ENCODE measurements at places on chromosomes 1 and 21. TPM values are rescaled to one million over a fixed set of nuclear protein-coding genes. Genes with fewer than 3 reads are reported as not detected.

DNA sequence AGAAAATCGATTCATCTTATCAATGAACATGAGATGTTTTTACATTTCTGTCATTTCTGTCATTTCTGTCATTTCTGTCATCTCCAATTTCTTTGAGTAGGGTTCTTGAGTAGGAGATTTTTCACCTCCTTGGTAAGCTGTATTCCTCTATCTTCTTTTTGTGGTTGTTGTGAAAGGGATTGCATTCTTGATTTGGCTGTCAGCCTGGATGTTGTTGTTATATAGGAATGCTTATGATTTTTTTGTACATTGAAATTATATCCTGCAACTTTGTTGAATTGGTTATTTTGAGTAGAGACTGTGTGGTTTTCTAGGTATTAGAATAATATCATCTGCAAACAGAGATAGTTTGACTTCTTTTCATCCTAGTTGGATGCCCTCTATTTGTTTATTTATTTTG is 1233.7 kb downstream of the PLA2G4A start:
- DNase-seq, result no peak

GRCh38 chr1:27668808-27669723 is 2.9 kb downstream of the IFI6 start:
- DNase-seq, result no peak

DNA sequence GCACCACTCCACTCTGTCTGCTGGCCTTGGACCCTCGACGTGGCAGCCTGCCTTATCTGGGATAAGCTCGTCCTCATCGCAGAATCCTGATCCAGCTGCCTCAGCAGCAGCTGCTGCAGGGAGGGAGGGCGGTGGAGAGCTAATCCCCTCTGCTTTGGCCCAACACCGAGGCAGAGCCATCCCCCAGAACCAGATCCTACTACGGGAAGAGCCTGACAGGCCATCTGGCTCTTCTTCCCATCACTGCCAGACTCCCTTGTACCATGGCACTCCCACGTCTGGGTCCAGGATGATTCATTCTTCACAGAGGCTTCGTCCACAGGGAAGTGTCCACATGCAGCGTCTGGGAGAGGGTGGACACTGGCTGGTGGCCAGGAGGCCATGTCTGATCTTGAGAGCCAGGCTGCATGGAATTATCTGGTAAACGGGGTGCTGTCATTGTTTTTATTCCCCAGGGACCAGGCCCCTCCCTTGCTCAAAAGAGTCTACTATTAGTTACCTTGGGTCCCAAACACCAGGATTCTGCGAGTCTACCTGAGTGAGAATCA is 14.6 kb upstream of the PKP1 start:
- peak; percentile 56 for DNase-seq

- no peak for DNase-seq
Observed at GRCh38 chr1:172671591-172671990, 12.7 kb downstream of the FASLG start.

DNA sequence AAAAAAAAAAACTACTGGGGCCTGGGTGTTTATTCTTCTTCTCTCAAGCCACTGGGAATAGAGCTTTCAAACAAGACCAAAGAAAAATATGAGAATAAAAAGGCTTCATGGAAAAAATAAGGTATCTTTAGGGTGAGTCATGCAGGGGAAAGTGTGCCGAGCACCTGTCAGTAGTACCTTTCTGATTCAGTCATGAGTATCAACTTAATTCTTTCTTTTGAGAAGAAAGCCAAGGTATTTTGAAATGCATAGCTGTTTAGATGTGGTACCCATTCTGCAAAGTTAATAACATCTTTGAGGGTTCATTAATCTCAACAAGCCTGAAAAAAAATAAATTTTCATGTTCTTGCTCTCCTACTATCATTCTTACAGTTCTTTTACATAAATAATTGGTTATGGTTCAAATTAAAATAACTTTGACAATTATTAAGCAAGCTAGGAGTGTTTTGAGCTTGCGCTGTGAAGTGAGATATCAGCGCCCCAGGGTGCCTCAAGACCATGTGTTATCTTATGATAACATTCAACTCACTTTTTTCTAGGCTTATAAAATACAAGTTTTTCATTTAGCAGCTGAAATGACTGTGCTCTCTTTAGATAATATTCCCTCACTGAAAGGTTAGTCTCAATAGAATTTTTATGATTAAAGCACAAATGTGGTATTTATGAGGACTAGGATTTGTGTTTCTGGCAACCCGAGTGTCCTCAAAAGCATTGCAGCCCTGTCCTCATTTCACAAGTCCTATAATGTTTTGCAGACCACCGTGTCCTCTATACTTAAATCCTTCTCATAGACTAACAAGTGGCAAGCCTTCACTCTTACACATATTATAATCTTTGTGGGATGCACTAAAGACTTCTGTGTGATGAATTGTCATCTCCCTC is 138.6 kb downstream of the SLC44A5 start:
- no peak for DNase-seq

DNA sequence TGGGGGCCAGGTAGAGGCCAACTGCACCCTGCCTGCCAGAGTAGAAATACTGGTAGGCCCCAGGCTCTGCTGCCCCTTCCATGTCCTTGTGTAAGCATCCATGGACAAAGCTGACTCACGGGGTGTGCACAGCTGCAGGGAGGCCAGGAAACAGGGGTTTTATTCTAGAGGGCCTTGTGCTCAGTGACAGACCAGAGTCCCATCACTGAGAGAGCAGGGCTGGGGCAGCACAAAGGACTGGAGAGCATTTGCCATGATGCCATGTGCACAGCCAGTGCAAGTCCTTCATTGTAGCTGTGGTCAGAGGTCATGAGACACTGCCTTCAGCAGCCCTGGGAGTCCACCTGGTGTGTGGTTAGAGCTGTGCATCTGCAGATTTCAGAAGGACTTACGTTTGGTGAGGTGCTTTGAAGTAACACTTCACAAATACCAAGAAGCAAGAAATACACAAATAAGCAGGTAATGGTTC is 8.1 kb downstream of the ARF1 start:
- DNase-seq, result peak; percentile 58

GRCh38 chr1:226737819-226738420 is 1.2 kb downstream of the ITPKB start:
- no peak for DNase-seq

GRCh38 chr1:50917138-50918137 is 42.6 kb downstream of the FAF1 start:
- DNase-seq, result no peak

DNA sequence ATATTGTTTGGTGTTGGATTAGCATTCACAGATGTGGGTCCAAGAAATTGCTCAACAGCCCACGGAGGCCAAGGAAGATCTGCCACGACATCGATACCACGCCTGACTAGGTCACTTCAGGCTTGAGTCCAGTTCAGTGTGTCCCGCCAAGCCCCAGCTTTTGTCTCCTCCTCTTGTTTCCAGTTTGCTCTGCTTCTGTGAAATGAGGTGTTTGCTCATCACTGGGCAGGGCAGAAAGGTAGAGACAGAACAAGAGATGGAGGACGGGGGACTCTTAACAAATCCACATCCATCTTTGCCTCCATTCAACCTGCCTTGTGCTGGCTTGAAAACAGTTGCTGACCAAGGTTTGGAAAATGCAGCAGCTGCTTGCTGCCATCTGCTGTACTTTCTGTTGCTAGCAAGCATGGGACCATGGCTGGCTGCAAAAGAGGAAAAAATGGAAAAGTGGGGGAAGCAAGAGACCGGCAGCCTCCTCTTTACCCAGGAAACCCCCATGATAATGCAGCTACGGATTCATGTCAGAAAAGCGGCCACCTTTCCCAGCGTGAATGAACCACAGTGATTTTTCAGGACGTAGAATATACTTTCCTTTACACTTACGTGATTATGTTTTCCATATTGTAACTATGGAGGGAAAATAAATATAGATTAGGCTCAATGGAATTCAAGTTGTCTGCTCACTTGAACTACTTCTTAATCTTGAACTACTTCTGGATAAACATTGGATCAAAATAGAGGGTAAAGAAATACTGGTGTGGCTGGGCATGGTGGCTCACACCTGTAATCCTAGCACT is 80.2 kb upstream of the GREM2 start:
- peak; percentile 64 for DNase-seq

DNA sequence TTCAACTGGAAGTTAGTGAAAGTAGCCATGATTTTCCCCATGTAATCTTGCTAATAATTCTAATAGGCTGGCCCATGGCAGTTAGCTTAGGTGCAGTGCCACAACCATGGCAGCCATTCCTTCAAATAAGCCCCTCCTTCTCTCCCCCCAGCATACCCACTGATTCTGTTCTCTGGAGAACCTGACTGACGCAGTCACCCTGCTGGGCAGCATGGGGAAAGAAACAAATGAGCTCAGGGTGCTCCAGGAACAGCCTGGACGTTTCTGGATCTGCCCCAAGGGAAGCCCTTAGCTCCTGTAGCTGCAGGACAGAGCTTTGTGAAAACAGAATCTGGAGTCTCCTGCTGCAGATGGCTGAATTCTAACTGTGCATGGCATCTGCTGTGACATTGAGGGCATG is 22.5 kb downstream of the SNAP47 start:
- DNase-seq, result no peak

Gene CHIA
- not detected for total RNA-seq

Gene EPHB2
- 3.2 TPM for total RNA-seq
